Epithelial cell of umbilical artery (primary cell): ENCODE measurements at places on chromosomes 5 and 9. TPM values are rescaled to one million over a fixed set of nuclear protein-coding genes. Genes with fewer than 3 reads are reported as not detected.

The FAM170A gene
- total RNA-seq, result not detected in 2 replicates

The NDUFA8 gene
- 52.6 and 55.9 TPM in 2 replicates for total RNA-seq

The SEC24A gene
- total RNA-seq, result 15.3 and 20.8 TPM in 2 replicates

The SPATA31A3 gene
- total RNA-seq, result not detected in 2 replicates

The C9orf153 gene
- total RNA-seq, result under 0.01 TPM in 1 of 2 replicates, not detected in the other

The BARHL1 gene
- total RNA-seq, result not detected in 2 replicates

The ZNF883 gene
- total RNA-seq, result 0.32 and 0.76 TPM in 2 replicates

The IL31RA gene
- total RNA-seq, result 0.15 and 0.97 TPM in 2 replicates

The NPR3 gene
- total RNA-seq, result 1.7 and 2.3 TPM in 2 replicates

The TSSK1B gene
- total RNA-seq, result not detected in 2 replicates

The DDX4 gene
- total RNA-seq, result not detected in 2 replicates

The KCNIP1 gene
- not detected in 2 replicates for total RNA-seq

The LCN15 gene
- total RNA-seq, result not detected in 2 replicates

The PTCD2 gene
- total RNA-seq, result 4.2 and 12.5 TPM in 2 replicates

The PCDHGB4 gene
- 4.9 and 10.1 TPM in 2 replicates for total RNA-seq

The PCDHAC2 gene
- under 0.01 and 0.30 TPM in 2 replicates for total RNA-seq

The SUSD3 gene
- not detected in 2 replicates for total RNA-seq

The IRX4 gene
- total RNA-seq, result not detected in 2 replicates

The HTR4 gene
- total RNA-seq, result not detected in 2 replicates

The MYMK gene
- not detected in 2 replicates for total RNA-seq

The RAD17 gene
- 13.0 and 17.6 TPM in 2 replicates for total RNA-seq

The EGFLAM gene
- total RNA-seq, result 1.9 and 9.3 TPM in 2 replicates

The UTP15 gene
- 30.9 and 36.9 TPM in 2 replicates for total RNA-seq

The PTPA gene
- total RNA-seq, result 78.3 and 89.1 TPM in 2 replicates

The STKLD1 gene
- total RNA-seq, result 0.32 and 0.61 TPM in 2 replicates

The PLPP7 gene
- 0.32 and 0.46 TPM in 2 replicates for total RNA-seq

The HCN1 gene
- total RNA-seq, result not detected in 2 replicates

The INSL6 gene
- not detected in 2 replicates for total RNA-seq

The ERBIN gene
- total RNA-seq, result 44.2 and 49.5 TPM in 2 replicates

The CSF1R gene
- total RNA-seq, result not detected in 2 replicates

The F12 gene
- total RNA-seq, result 1.3 and 1.7 TPM in 2 replicates

The SPTLC1 gene
- 98.1 and 107 TPM in 2 replicates for total RNA-seq

The TAF11L8 gene
- not detected in 2 replicates for total RNA-seq

The SLC6A19 gene
- total RNA-seq, result not detected in 2 replicates
